Amniotic epithelial cell (primary cell): ENCODE measurements at places on chromosomes 7 and 10.

DNA sequence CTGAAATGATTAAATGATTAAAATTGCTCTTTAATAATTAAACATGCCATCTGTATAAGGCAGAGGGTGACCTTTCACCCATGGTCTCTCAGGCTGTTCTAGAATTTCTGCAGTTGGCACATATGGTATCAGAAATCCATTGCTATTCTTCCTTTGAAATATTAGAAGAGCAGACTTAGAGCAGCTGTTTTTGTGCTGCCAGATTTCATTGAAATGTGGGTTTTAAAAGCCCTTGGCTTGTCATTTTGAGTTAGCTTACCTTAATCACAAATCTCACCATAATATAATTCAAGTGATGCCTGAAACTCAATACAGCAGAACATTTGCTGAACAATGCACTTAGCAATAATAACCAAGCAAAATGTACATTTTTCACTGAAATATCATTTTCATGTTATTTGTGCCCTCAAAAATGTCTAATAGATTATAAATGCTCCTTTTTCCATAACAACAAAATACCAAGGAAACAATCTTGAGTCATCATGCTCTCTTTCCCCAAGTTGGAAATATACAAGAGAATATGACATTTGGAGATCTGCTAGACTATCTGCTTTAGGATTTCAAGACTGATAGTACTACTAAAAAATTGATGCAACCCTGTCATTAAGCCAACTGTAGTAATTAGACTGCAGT lies 16.1 kb upstream of the PTTG1IP2 start:
- DNase-seq: no peak

- no peak for DNase-seq
Observed at GRCh38 chr7:116579322-116579721, 54.5 kb downstream of the CAV1 start.

GRCh38 chr10:97903128-97904017 lies 53.7 kb downstream of the GOLGA7B start:
- DNase-seq: no peak

- DNase-seq: no peak
Observed at GRCh38 chr10:5678397-5679036, 6.1 kb upstream of the TASOR2 start.

- no peak for DNase-seq
Observed at GRCh38 chr7:82745820-82746219, 302.2 kb upstream of the CACNA2D1 start.

DNA sequence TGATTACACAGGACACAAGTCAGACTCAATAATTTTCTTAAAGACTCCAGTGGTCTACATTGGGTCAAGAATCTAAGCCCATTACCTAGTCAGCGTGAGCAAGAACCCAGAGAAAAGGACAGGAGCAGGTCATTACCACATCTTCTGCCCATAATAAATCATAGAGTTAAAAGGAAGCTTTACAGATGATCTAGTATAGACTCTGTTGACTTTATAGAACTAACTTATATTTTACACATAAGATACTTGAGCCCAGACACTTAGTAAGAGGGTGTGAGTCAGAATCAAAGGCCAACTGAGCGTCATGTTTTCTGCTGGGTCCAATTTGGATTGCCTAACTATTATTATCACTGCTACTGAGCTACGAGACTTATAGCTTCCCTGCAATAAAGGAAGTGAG lies 206.1 kb upstream of the NPSR1 start:
- peak; percentile 91 for DNase-seq
